Retina (tissue), 1 donor: ENCODE measurements at places on chromosomes 3 and 15.

GRCh38 chr3:53555068-53555588, 60.7 kb downstream of the CACNA1D start:
- DNase-seq: no peak

DNA sequence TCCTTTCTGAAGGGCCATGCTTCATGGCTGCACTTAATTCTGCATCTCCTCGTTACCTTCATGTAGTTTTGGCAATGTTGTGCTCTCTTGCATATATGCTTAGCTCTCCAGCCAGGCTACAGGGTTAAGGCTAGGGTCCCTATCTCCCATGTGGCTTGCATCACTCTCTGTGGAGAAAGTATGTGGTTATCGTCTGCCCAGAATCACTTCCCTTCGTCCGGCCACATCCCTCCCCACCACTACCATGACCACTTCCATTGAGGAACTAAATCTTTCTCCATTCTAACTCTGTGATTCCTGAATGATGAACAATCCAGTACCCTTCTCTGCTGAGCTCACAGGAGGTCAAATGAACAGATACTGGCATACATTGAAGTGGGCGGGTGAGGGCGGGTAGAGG, 34.0 kb downstream of the WWTR1 start:
- no peak for DNase-seq

DNA sequence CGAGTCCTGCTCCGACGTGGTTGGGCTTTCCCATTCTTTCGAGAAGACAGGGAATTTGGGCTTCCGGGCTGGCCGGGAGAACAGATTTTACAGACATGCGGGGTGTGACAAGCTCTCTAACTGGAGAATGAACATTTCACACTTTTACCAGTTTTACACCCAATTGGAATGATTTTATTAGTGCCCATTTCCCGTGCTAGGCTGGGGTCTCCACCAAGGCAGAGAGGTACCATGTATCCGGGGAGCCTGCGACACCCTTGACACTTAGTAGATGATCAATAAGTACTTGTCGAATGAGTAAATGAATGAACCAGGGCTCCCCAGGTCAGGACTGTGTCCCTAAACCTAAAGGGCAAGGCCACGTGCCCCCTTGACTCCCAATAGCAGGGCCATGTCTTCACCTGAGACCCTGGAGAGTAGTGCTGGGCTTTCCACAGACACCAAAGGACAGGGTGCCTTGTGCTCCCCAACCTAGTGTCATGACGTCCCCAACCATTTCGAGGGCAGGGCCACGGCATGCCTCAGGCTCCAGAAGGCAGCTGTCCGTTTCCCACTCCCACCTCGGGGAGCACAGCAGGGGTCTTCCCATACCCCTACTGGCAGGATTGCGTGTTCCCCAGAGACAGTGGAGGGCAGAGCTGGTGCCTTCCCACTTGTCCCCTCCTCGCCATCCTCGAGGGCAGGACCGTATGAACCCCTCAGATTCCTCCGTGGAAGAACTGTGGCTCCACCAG, 679 bp upstream of the MYD88 start:
- no peak for DNase-seq

DNA sequence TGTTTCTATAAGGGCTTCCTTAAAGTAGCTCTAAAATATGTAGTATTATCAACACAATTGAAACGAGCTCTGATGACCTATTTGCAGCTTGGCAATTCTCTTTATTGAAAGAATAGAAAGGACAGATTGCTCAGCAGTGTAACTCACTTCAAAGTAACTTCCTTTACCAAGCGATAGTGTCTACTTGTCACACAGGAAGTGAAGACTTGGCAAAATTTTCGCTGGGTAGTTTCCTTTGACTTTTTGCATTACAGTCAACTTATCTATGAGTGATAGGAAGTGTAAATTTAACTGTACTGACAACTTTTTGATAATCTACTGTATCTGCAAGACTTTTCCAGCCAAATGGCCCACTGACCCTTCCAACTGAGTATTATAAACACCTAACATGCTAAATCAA, 22.8 kb downstream of the SLC9A9 start:
- DNase-seq: no peak

- no peak for DNase-seq
Observed at GRCh38 chr3:194768586-194768985, 82.9 kb downstream of the FAM43A start.

DNA sequence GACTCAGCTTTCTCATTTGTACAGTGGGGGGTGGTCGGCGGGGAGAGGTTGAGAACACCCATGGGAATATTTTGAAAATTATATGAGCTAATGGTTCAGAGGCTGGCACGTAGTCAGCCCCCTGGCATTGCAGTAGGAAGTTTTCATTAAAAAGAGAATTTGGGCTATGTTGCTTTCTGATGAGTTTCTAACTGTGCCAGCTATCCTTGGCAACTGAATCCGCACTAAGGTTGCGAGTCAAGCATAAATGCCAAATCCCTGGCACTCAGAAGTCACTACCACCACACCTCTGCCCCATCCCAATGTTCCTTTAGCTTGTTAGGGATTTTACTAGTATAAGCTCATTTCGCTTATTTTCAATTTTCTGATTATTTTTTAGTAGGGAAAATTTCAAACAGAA, 91.6 kb downstream of the DNASE1L3 start:
- DNase-seq: no peak

DNA sequence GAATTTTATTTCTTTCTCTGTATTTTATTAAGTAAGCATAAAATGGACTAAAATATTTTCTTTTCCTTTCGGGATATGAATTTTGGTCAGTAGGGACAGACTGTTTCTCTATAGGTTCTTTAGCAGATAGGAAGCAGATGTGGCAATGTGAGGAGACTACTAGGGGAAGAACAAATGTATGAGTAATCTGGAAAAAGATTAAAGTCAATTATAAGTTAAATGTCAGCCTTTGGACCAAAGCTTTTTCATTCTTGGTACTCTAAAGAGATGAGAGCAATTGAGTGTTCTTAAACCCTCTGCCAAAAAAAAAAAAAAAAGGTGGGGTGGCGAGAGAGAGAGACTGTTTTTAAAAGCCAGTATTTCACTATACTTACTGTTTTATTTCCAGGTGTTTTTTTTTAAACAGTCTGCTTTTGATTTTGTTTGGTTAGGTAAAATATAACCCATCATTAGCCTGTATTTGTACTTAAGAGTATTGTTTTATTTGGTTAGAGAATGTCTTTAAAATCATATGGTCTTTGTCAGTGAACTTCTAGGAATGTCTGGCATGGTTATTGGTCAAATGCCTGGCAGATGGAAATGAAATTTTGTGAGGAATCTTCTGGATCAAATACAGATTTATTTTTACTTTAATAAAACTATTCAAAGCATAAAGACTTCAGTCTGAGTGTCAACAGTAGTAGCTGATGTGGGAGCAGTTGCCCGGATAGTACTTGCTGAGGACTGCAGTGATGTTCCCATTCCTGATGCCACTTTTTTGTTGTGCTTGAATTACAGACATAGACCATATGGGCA, 63.8 kb downstream of the LRRC49 start:
- DNase-seq: no peak

- no peak for DNase-seq
Observed at GRCh38 chr3:127003601-127004280, 20.8 kb downstream of the PLXNA1 start.

GRCh38 chr3:35385271-35385670, 254.1 kb upstream of the ARPP21 start:
- no peak for DNase-seq

DNA sequence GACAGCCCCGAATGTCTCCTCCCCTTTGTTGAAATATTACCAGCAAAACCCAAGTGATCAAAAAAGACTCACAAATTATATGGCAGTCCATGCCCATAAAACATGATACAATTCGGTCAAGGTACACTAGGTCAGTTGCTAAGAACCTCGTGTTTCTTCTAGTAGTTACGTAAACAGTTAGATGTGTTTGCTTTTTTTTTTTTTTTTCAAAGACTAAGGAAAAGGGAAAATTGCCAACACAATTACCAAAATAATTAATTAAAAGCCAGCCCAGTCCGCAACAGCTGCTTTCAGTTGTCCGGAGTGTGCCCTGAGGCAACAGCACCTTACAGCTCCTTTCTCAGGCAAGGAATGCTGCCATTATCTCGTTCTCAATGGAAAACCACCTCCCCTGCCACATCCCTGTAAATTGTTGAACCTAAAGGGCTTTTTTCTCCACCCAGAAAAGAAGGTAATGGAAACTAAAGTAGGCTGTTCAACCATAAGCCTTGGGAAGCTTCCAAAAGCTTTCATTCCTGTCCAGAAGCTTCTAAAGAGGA, 129.2 kb upstream of the TSC22D2 start:
- DNase-seq: no peak

DNA sequence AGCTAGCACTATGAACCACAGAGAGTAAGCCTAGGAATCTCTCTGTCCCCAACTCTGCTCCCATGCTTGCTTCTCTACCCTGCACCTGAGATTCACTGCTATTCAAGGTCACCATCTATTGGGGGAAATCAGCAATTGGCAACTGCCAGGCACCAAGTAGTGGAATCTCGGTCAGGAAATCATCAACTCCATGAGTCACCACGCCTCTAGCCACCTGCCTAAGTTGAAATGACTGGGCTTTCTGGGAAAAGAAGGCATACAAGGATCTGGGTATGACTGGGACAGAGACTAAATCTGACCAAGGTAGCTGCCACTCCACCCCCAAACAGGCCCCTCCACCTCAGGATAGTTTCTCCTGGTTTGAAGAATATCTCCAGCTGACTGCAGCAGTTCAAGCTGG, 464.1 kb upstream of the CBLB start:
- DNase-seq: no peak

DNA sequence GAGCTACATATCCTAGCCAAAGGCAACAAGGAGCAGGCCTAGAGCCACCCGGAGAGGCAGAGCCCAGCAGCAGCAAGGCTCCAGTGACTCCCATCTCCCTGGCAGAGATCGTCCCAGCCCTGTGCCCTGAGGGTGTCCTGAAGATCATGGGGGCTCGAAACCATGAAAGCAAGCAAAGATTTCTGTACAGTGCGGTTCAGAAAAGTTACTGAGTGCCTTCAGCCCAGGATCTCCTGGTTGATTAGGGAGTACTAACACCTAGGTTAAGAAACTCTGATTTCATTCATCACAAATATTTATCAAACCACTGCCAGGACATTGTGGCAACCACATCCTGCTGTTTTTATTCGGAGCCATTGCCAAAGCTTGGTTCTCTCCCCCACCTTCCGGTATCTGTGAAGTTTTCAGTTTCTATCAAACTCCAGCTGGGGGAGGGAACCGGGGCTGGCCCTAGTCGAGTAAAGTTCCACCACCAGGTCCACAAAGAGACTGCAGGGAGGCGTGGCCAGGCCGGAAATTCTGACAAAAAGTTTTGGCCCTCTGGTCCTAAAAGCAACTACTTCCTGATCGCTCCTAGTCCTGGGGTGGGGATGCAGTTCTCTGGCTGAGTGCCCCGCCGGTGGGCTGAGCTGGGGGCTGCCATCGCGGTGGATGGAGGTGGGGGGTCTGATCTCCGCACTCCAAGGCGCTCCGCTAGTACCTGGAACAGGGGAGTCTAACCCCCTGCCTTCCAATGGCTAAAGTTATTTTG, 1.2 kb downstream of the RAB43 start:
- peak; percentile 47 for DNase-seq

DNA sequence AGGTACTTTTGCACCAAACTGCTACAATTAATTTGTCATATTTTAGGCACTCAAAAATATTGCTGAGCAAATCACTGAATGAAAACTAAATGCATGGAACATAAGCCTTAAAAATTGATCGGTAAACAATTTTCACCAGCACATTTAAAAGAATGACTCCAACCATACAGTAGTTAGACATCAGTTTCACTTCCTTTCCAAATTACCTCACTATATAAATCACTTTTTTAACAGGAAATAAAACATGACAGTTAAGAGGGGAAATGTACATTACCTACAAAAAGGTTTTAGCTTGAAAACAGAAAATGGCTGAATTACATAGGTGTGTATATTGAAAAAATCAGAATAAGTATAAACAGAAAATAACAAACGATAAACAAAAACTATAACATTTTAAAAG, 108.4 kb downstream of the SERPINI1 start:
- no peak for DNase-seq

DNA sequence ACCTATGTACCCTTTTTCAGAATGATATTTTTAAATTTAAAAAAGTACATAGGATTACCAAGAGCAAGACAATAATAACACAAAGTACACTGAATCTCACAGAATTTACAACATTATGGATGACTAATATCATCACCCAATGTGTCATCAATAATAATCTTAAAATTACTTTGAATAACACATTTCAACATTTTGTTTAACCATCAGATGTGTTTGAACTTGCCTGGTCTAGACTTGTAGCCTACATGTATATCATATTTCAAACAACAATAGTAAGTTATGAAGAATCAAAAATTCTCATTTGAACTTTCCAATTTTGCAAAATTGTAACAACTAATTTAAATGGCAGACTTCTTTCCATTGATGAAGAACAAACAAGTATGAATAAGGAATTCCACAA, 15.1 kb downstream of the LRRC3B start:
- DNase-seq: no peak

DNA sequence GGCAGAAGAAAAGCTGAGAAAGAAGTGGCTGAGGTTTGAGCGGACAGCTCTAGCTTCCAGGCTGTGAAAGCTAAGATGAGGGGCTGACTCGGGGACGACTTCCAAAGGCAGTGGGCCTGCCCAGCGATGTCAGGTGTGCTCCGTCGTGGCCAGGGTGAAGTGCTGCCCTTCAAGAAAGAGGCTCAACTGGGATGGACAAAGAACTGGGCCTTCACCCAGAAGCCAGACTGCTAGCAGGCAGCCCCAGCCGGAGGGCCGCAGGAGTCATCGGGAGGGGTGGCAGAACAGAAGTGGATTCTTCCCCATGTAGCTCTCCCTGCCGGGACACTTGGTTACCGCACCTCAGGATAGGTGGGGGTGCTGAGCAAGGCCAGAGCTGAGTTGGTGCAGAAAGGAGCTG, 13.1 kb upstream of the SEC13 start:
- DNase-seq: no peak

DNA sequence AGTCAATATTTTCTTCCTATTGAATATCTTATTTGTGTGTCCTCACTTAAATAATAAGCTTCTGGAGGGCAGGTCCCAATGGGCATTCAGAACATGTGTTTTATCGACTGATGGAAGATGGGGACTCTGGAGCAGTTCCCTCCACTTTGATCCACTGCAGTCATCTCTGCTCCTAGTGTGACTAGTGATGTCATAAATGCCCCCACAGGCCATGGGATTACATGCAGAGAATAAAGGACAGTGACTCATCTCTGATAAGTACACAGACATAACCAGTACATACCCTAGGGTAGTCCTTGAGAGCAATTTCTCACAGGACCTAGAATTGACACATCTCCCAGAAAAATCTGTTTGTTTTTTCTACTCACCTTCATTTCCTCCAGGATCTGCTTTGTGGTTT, 49.4 kb upstream of the FMN1 start:
- DNase-seq: no peak

DNA sequence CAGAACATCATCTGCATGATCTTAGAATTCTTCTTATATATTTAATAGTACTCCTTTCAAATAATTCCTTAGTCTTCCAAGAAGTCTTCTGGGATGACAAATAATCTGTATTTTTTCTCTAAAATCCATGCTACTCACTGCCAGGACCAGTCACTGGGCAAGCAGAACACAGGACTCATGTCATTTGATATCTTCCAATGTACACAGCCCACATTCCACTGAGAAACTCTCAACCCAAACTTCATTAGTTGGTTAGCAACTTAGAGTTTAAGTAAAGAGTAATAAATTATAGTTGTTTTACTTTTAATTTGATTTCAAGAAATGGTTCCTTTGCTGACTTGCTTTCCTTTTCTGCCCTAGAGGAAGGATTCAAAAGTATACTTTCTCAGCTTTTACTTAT, 317.0 kb downstream of the VGLL3 start:
- no peak for DNase-seq
